Pericardium fibroblast (primary cell): ENCODE measurements at places on chromosomes 6 and 20. TPM values are rescaled to one million over a fixed set of nuclear protein-coding genes. Genes with fewer than 3 reads are reported as not detected.

EHMT2 gene
- total RNA-seq = 32.1 and 55.8 TPM in 2 replicates

RCAN2 gene
- 0.51 TPM in 1 of 2 replicates, not detected in the other for total RNA-seq

MEI4 gene
- total RNA-seq = not detected in 2 replicates

IFT52 gene
- total RNA-seq = 20.3 and 22.2 TPM in 2 replicates

SLC22A7 gene
- not detected in 2 replicates for total RNA-seq

BEND6 gene
- 7.0 and 11.7 TPM in 2 replicates for total RNA-seq

TPBG gene
- 55.1 and 76.1 TPM in 2 replicates for total RNA-seq

LY6G6C gene
- total RNA-seq = not detected in 2 replicates

RAET1L gene
- total RNA-seq = not detected in 2 replicates
